Stimulated activated CD8-positive, alpha-beta memory T cell treated with anti-CD3 and anti-CD28 coated beads, Interleukin-12 subunit alpha, Interleukin-12 subunit beta, amount 100 ng/mL, for 4 hours (primary cell): ENCODE measurements at places on chromosomes 1 and 21.

GRCh38 chr1:42209526-42210251, 45.1 kb upstream of the GUCA2A start:
- no peak for DNase-seq

DNA sequence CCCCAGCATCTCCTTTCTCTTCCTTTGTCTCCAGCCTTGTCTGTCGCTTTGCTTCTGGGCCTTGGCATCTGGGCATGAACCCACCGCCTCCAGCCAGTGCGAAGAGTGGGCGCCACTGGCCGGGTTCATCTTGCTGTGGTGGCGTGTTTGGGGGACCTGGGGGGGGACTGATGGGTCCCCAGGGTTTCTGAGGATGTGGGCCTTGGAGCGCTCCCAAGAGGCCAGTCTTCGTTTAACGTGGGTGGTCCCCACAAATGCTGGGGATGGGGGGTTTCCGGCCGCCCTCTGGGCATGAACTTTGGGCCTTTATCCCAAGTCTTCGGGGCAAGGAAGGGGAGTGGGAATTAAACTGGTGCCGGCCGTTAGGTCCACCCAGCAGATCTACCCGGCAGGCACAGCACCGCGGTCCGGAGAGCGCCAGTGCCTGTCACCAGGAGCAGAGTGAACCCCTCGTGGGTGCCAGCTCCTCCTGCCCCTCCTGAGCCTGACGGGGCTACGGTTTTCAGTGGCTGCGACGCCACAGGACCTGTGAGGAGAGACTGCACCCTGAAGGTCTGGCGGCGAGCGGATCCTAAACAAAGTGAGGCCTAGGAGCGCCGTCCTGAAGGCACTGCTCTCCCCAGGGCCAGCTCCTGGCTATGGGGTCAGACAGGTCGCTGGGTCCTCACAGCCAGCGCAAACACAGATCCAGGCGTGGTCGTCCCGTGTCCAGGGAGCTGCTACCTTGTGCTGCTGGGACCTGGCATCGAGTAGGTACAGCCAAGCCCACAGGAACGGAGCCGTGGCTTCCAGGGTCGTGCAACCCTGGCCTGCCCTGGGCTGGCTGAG, 12.1 kb upstream of the C1orf174 start:
- no peak for DNase-seq

DNA sequence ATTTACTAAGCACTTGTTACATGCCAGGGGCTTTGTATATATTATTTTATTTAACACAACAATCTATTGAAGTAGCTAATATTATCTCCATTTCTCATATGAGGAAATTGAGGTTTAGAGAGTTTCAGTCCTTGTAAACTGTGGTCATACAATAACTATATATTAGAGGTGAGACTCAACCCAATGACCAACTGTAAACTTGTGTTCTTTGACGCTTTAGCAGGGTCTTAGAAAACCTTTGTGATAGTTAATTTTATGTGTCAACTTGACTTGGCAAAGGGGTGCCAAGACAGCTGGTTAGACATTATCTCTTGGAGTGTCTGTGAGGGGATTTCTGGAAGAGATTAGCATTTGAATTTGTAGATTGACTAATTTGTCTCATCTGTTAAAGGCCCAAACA, 252.4 kb upstream of the B3GALT2 start:
- no peak for DNase-seq

DNA sequence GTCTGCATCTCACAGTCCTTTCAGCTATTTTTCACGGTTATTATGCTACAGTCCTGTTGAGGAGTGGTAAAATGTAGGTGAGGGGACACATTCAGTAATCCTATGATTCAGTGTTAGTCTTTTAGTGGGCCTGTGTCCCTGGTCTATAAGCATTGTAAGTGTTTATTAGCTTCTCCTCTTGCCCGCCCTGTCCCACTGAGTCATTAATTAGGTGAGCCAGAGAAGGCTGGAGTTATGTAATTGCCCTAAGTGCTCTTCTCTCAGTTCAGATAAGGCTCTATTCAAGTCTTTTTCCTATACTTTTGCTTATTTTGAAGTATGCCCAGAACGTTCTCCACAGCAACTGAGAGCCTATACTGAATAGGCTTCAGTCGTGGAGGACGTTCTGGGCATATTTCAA, 76.3 kb upstream of the ZRANB2 start:
- DNase-seq = no peak

GRCh38 chr1:159854116-159854692, 8.3 kb downstream of the VSIG8 start:
- DNase-seq = peak; percentile 7

- no peak for DNase-seq
These were observed 36.0 kb upstream of the TTC4 start for GRCh38 chr1:54679706-54680105.

- no peak for DNase-seq
These were observed 164.2 kb upstream of the C1orf174 start for GRCh38 chr1:4064150-4064889.

- DNase-seq = no peak
These were observed 236.6 kb downstream of the HHAT start for GRCh38 chr1:210565306-210565705.

DNA sequence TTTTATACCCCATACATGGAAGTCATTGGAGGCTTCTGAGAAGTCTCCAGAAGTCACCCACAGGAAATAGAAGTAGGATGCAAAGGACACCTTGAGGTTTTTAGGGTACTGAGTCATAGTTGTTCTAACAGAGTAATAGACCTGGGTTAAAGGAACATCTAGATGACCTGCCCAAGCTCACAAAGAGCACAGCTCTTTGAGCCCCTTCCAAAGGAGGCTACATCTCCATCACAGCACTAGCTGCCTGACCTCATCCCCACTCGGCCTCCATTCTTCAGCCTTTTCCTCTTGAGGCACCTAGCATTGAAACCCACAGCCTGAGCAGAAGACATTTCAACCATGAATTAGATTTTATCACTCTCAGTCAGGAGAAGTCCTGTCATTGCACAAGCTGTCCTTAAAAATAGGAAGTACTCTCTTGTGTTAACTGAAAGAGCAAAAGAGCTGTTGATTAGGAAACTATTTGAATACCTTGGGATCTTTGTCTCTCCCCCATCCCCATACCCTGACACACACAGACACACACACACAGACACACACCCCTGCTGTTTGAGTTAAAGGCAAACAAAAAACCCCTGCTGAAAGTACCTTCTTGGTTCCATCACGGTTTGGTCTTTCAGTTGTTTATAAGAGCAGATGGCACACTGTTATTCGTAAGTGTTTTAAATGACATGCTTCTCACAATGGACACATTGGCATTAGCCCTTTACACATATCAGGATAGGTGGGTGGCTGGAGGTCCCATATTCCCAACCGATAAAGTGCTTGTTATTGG, 22.2 kb downstream of the MKNK1 start:
- no peak for DNase-seq

DNA sequence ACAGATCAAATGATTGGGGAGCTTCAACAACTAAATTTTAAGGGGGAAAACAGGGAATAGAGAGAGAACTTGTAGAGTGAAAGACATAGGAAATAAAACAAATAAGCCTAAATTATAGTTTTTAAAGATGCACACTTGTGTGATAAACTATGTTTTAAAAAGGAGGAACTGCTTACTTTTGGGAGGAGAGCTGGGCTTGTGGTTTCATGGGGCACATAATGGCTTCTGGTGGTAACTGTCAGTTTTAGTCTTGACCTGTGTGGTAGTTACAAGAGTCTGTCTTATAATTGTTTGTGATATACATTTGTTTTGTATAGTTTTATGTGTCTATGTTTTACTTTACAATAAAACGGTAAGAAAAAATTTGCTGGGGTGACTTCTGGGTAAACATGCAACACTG, 165.3 kb downstream of the COL24A1 start:
- no peak for DNase-seq

GRCh38 chr1:113780374-113781146, 21.3 kb upstream of the PHTF1 start:
- DNase-seq = no peak

DNA sequence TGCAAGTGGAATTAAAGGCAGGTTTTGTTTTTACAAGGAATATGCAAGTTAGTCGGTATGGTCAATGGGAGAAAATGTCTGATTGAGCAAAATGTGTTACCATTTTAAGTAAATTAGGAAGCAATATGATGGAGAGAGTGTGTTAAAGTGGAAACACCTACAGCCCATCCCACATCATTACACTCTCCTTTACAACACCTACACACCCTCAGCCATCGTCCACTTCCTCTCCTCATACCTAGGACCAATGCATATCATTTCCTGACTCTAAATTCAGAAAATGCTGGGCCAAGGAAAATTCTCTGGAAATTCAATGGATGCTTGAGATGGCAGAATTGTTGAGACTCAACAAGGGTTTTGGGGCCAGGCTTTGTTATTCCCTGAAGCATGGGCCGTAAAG, 16.4 kb upstream of the CCDC190 start:
- no peak for DNase-seq

- no peak for DNase-seq
These were observed 6.3 kb upstream of the TNNT2 start for GRCh38 chr1:201383647-201384405.

- DNase-seq = no peak
These were observed 20.8 kb upstream of the GBP1 start for GRCh38 chr1:89085781-89086180.

GRCh38 chr1:232805269-232806185, at the start of gene MAP10:
TSS of gene MAP10 (plus strand) at chr1:232805416. CDS start at chr1:232805450, 34 bp downstream.
- DNase-seq = peak; percentile 52

DNA sequence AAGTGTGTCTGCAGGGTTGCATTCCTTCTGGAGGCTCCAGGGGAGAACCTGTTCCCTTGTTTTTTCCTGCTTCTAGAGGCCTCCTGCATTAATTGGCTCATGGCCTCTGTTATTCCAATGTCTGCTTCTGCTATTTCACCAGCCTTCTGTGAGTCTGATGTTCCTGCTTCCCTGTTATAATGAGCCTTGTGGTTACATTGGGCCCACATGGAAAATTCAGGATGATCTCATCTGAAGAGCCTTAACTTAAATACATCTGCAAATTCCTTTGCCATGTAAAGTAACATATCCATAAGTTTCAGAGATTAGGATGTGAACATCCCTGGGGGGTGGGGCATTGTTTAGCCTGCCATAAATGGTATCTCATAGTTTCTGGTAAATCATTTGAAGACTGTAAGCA, 181.1 kb downstream of the RWDD3 start:
- no peak for DNase-seq

- DNase-seq = no peak
These were observed 20.0 kb upstream of the CD101 start for GRCh38 chr1:116981521-116982037.

DNA sequence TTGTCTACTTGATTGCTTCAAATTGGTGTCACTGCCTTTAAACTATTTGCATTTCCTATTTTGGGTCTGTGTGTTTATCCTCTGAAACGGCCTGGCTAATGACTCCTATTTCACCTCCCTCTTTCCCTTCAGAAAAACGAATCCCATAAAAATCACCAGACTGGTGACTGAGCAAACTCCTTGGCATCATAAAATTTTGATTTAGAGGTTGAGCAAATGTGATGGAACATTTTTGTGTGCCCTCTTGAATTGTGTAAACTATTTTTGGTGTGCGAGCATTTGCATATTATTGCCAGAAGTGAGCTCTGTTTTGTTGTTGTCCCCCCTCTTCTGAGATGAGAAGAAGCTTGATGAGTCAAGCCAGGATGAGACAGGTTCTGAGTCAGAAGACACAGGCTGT, 316.1 kb downstream of the AJAP1 start:
- DNase-seq = no peak

DNA sequence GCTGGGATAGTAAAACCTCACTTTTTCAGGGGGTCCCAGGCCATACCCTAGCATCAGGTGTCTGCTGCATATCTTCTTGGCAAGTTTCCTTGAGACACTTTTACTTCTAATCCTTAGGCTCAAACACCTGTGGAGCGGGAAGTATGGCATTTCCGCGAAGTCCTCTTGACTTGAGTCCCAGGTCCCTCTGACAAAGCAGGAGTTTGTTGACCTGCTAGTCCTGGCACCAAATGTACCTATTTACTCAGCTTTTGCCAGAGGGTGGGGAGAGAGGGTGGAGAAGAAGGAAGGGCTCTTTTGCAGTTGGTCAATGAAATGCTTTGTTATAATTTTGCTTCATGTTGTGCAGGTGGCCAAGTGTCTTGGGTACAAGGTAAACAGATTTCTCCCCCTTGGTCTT, 59.7 kb downstream of the CLIC6 start:
- DNase-seq = no peak

DNA sequence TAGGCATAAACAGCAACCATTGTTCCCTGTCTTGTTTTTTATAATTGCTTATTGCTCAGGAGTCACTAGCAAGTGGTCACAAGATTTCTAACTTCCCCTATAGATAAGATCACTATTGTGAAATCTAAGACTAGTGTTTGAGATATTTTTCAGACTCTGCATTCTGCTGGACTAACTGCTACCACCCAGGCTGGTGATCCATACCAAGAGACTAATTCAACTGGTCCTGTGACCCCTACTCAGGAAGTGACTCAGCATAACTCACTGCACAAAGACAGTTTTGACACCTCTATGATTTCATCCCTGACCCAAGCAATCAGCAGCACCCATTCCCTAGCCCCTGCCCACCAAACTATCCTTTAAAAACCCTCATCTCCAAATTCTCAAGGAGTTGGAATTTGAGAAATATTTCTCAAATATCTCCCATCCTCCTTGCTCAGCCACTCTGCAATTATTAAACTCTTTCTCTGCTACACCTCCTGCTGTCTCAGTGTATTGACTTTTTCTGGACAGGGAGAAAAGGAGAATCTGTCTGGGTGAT, 52.7 kb downstream of the TRIM33 start:
- no peak for DNase-seq

- no peak for DNase-seq
These were observed 2.5 kb downstream of the INKA2 start for GRCh38 chr1:111736548-111737215.

- DNase-seq = no peak
These were observed 94.4 kb downstream of the SH3GLB1 start for GRCh38 chr1:86798608-86799291.

GRCh38 chr21:14617040-14617393, 70.9 kb upstream of the SAMSN1 start:
- no peak for DNase-seq

GRCh38 chr1:225928186-225929175, 4.4 kb upstream of the PYCR2 start:
- DNase-seq = no peak

DNA sequence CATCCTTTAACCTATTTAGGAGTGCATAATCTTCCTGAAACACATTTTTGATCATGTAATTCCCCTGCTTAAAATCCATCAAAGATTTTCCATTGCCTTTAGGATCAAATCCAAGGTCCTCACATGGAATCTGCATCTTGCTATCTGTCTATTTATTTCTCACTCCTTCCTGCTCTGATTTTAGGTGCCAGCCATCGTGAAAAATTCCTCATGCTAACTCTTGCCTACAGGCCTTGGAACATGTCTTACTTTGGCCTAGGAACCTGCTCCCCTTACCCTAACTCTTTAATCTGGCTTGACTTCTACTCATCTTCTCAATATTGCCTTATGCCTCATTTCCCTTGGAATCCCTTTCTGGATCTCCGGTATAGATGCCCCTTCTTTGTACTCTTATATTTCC, 1074.3 kb downstream of the TTLL7 start:
- no peak for DNase-seq

GRCh38 chr1:151802372-151802771, 2.8 kb downstream of the LINGO4 start:
- no peak for DNase-seq

GRCh38 chr1:177287994-177288393, 117.2 kb downstream of the BRINP2 start:
- no peak for DNase-seq
